ENCODE measurements at places on chromosomes 12 and 14. TPM values are rescaled to one million over a fixed set of nuclear protein-coding genes. Genes with fewer than 3 reads are reported as not detected.
A peak's percentile ranks its signal among the peaks of the same experiment; 100 is the strongest.

GRCh38 chr14:105087963-105088811, 23.0 kb upstream of the GPR132 start:
- no peak for DNase-seq

The HNF1A gene
- not detected for polyA plus RNA-seq

DNA sequence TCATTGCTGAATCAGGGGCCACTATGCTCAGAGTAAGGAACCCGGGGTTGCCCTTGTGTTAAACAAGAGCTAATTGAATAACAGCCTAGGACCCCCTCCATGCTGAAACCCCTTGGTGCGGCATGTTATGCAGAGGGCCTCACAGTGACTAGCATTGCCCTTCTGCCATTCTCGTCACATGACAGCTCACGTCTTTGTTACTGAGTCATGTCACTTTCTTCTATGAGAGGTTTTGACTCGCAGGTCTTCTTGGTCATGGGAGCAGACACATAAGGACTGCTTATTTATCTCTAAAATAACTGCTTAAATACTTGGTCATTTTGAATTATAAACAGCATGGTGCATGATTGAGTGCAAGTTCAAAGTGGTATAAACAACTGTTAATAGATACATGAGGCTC, 24.9 kb downstream of the TCTN1 start:
- DNase-seq: no peak

- DNase-seq: no peak
Observed at GRCh38 chr12:2605301-2605700, 189.5 kb upstream of the FKBP4 start.

DNA sequence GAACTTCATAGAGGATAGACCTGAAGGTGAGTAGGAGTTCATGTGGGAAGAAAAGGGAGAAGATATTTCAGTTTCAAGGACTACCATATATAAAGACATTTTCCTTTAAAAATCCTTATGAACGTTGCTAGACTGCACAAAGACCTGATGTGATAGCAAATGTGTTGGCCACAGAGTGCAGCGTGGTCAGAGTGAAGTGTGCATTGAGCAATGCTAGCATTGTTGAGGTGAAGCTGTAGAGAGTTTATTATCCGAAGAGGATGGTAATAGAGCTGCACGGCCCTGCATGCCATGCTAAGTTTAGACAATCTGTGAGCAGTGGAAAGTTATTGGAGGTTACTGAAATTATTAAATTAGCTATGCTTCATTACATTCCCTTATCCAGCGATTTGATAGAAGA, 413.0 kb downstream of the CCDC91 start:
- no peak for DNase-seq

The FGF6 gene
- not detected for polyA plus RNA-seq

DNA sequence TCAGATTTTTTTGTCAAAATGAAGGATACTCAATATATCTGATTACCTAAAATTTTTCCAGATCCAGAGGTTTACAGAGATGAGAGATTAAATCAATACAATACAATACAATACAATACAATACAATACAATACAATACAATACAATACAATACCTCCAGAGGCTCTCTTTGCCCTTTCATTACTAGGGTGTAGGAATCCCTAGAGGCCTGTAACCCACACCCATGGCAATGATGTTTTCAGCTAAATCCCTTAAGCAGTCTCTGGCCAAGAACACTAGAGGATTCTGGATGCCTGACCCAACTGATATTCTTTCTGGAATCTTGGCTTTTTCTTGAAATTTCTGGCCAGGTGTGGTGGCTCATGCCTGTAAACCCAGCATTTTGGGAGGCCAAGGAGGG, 23.7 kb upstream of the AEBP2 start:
- DNase-seq: no peak

DNA sequence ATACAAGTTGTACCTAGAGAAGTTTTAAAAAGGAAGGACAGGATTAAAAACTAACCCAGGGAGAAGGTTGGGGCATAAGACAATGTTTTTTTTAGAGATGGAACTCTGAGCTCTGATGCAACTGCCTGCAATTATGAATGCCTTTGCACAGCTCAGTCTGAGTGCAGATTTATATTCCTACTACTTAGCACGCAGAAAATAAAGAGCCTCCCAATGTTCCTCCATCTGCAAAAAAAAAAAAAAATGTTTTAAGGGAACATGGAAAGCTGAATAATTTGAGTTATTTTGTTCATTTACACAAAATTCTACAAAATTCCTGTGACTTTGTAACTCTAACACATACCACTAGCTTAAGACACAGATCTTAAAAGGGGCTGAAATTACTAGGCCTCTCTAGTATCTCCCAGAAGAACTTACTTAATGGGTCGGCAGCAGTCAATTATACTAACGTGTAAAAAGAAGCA, 15.7 kb downstream of the CLIP1 start:
- no peak for DNase-seq

The BMAL2 gene
- polyA plus RNA-seq: not detected

GRCh38 chr12:6620137-6620884, 13.1 kb upstream of the CHD4 start:
- peak; percentile 60 for DNase-seq

The TAS2R13 gene
- polyA plus RNA-seq: not detected

GRCh38 chr14:65433157-65433556, 20.6 kb downstream of the FUT8 start:
- no peak for DNase-seq

GRCh38 chr14:71468701-71469100, 463.5 kb upstream of the RGS6 start:
- no peak for DNase-seq

- no peak for DNase-seq
Observed at GRCh38 chr12:80445083-80445793, 1.2 kb downstream of the PTPRQ start.

- DNase-seq: no peak
Observed at GRCh38 chr14:50599700-50600444, 39.9 kb downstream of the ATL1 start.

DNA sequence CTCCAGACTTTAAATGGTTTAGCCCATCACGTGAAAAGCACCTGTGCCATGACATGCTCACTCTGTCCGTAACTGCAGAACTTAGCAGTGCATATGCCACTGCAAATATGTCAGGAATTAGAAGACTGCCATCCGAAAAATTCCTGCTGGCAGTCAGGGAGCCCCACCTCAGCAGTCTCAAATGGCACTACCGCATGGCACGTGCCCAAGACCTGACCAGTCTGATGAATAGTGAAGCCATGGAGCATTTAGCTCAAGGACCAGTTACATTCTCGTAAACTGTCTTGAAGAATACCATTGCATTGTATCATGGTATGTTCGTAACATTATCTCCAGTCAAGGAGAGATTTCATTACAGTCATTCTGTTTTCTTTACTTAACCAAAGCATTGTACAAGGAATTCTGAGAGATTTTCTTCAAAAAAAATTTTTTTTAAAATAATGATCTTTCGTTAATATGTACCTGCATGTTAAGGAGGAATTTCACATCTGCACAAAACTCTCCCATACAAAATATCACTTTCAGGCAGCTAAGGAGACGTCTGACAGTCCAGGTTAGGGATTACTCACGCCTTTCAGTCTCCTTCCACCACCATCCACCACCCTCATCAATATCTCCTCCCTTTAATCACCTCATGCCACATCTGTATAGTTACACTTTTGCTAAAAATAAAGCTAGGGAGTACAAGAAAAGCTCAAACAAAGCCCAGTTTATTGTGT, 138.5 kb downstream of the ANO2 start:
- no peak for DNase-seq

DNA sequence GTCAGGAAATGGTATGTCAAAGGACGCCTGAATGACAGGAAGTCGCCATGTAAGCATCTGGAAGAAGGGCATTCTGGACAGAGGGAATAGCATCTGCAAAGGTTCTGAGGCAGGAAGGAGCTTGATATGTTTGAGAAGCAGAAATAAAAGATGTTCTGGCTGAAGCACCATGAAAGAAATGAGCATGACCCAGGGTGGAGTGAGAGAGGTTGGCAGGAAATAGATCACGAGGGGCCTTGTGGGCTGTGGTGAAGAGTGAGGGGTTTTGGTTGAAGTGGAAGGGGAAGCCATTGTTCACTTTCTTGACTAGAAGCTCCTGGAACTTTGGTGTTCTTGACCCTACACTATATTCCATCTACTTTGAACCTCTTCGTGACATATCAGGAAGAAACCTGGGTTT, 99.4 kb upstream of the PARP11 start:
- peak; percentile 76 for DNase-seq

The NEUROD4 gene
- not detected for polyA plus RNA-seq

- no peak for DNase-seq
Observed at GRCh38 chr12:50279501-50279900, 3.8 kb downstream of the LIMA1 start.

The STXBP6 gene
- polyA plus RNA-seq: not detected

- no peak for DNase-seq
Observed at GRCh38 chr12:2560356-2560755, 234.4 kb upstream of the FKBP4 start.

The NXPH4 gene
- polyA plus RNA-seq: not detected

- no peak for DNase-seq
Observed at GRCh38 chr14:93045211-93045674, 70.5 kb downstream of the ITPK1 start.

Measured in naive thymus-derived CD8-positive, alpha-beta T cell (primary cell).